ENCODE measurements at places on chromosomes 5 and 9. TPM values are rescaled to one million over a fixed set of nuclear protein-coding genes. Genes with fewer than 3 reads are reported as not detected.

Gene RAD17
- total RNA-seq, result 19.8 TPM

Gene PCDHA12
- total RNA-seq, result 1.5 TPM

DNA sequence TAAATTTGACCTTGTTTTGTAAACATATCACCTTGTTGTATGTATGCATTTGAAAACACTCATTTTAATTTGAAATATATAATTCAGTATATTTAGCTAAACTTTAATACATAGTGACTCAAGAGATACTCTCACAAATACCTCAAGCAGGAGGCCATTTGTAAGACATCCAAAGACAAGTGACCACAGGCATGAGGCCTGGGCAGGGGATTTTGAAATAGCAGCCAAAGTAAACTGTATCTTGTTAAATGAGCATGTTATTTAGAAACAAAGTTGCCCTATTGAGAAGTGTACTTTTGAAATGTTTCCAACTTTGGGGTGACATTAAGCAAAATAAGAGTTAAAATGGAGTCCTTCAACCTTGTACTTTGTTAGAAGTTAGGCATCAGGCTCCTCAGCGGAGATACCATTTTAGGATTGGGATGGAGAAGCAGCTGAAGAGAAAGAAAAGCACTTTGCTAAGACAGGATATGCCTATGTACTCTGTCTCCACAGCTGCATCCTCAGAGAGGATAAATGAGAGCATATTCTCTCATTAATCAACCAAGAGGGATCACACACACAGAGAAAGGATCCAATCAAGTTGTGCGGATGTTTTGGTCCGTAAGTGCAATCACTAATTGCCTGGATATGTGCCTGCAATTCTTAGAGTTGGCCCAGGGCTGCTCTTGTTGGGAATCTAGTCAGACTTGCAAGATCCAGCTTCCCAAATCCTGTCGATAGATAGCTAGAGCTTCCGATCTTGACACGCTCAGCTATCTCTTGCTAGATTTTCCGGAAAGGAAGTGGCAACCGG, 157.5 kb upstream of the HAPLN1 start:
- no peak for DNase-seq

DNA sequence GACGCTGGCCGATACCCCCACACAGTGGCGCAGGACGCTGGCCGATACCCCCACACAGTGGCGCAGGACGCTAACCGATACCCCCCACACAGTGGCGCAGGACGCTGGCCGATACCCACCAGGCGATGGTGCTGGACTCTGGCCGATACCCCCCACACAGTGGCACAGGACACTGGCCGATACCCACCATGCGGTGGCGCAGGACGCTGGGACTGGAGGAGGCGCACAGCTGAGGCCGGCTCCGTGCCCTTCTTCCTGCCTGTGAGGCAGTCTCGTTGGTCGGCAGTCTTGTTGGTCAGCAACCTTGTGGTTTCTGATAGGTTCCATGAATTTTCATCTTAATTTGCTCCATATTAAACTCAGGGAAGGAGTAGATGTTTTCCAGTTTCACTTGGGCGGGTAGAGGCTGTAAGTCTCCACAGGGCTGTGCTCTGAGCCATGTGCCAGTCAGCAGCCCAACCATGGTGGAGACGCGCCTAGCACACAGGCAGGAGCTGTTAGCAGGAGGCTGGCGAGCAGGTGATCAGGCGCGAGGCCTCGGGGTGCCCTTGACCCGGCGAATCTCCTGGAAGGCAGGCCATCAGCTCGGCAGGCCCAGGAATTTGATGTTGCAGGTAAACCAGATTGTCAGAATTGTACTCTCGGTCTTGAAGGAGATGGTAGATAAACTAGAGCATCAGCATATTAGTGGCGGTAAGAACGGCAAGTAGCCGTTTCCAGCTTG, 75.6 kb downstream of the EHMT1 start:
- DNase-seq, result no peak

Gene PCDHB14
- 1.5 TPM for total RNA-seq

DNA sequence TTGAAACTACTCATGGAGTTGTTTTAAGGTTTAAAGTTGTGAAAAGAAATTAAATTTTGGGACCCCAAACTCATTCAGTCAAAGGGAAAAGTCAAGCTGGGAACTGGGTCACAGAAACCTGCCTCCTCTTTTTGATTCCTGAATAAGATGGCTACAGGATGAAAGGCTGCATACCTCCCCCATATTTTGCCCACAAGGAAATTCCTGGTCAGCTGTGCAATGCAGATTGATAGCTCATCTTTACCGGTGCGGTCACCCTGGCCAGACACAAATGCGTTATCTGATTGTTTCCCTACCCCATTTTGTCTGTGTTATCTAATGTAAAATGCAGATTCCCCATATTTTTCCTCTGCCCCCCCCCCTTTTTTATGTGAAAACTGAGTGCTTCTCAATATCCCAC, 1.3 kb downstream of the HAVCR2 start:
- peak; percentile 40 for DNase-seq

GRCh38 chr9:84315278-84315877, 25.2 kb downstream of the SLC28A3 start:
- DNase-seq, result peak; percentile 61

DNA sequence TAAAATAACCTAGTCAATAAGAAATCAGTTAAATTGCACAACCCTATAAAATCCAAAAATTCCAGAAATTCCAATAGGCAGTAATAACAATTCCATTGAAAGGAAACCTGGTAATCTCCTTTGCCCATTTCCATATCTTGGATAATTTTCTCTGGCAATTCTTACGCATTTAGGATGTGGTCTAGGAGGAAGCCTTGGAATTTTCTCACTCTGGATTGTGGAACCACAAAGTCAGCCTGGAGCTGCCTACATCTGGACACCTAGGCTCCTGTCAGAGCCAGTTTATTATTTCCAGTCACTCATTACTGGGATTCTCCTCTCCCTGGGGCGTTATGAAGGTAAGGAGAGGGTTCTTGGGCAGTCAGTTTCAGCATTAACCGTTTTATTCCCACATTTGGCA, 40.3 kb upstream of the GNE start:
- DNase-seq, result peak; percentile 41

DNA sequence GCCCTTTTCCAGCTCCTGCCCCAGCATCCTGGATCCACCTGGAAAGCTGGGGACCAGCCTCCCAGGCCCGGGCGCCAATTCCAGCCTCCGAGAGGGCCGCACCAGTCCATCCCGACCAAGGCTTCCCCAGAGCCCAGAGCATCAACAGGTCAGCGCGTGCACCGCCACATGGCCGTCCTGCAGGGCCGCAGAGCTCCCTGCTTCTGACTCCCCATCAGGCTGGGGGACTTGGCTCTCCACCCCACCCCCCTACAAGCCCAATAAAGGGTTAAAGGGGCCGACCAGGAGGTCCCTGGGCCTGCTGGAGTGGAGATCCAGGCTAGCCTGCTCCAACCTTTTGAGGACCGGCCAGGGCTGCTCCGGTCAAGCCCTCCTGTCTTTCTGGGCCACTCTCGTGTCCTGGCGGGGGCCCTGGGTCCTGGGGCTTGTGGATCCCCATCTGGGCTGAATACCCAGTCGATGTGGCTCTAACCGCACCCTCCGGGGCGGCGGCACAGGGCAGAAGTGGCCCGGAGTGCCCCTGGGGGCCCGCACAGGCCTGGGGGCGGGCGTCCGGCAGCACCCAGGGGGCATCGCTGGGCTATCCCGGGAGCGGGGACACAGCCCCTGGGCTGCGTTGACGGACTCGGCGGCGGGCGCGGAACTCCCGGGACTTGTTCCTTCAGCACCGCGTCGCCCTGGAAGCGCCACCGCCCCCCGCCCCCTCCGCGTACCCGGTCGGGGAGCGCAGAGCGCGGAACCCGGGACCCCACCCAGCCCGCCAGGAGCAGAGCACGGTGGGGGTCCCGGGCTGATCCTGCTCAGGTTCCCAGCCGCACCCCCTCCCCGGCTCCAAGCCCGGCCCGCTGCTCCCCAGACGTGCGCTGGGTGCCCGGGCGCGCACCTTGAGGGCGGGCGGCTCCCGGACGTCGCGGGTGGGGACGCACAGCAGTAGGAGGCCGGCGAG, 590 bp downstream of the ENTPD2 start:
- DNase-seq, result no peak

- no peak for DNase-seq
Observed at GRCh38 chr5:111704452-111705085, 52.4 kb downstream of the NREP start.

GRCh38 chr5:107817951-107818350, 147.2 kb upstream of the EFNA5 start:
- DNase-seq, result no peak

DNA sequence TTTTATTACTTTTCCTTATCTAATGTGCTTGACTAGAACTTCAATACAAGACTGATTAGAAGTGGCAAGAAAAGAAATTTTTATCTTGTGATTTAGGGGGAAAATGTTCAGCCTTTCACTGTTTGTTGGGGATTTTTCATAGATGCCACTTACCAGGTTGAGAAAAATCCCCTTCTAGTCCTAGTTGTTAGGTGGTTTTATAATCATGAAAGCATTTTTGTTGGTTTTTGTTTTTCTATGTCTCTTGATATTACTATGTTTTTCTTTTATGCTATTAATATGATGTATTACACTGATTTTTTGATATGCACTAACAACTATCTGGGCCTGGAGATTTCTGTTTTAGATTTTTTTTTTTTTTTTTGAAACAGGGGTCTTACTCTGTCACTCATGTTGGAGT, 134.0 kb downstream of the PARP8 start:
- DNase-seq, result no peak

GRCh38 chr5:134997015-134997414, 29.3 kb downstream of the CATSPER3 start:
- no peak for DNase-seq

- DNase-seq, result peak; percentile 41
Observed at GRCh38 chr5:93299681-93300308, 281.2 kb downstream of the NR2F1-AS1 start.

DNA sequence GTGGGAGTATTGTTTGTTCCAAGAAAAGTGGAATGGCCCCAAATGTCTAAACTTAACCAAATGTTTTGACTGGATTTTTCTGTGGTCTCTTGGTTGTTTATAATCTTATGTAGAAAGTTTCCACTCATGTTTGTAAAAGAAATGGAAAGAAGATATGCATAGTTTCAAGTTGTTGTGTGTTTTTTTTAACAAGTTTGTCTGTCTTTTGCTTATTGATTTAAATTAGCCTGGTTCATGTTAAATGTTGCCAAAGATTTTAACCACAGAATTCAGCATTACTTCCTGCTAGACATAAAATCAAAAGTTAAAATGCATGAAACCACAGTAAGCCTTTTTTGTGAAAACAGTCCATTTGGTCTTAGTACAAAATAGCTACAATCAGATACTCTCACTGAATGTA, 14.0 kb downstream of the PPWD1 start:
- no peak for DNase-seq

DNA sequence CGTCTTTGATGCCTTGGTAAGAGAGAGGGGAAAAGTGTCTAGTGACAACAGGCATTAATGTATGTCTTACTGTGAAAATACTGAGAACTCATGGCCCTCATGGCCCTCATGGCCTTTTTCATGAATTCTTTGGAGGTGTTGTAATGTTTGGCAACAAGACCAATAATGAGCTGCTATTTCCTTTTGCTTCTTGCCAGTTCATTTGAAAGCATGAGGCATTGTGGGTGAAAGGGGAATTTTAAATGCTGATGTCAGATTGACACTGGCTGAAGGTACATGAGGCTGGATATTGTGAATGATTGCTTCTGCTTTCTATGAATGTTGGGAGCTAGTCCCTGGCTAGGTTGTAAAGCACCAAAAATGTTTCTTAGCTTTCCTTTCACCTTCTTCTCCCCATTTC, 79.2 kb downstream of the DOCK2 start:
- DNase-seq, result peak; percentile 66

GRCh38 chr9:110767559-110768063, 99.0 kb downstream of the MUSK start:
- peak; percentile 59 for DNase-seq

- DNase-seq, result no peak
Observed at GRCh38 chr5:56983593-56984361, 31.9 kb upstream of the MIER3 start.

DNA sequence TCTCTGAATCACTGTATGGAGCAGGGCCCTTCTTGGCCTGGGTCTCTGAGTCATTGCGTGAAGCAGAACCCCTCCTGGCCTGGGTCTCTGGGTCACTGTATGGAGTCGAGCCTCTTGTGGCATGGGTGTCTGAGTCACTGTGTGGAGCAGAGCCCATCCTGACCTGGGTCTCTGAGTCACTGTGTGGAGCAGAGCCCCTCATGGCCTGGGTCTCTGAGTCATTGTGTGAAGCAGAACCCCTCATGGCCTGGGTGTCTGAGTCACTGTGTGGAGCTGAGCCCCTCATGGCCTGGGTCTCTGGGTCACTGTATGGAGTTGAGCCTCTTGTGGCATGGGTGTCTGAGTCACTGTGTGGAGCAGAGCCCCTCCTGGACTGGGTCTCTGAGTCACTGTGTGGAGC, 94.0 kb upstream of the RAPGEF1 start:
- DNase-seq, result peak; percentile 60
